ENCODE measurements at places on chromosomes 4 and X.

DNA sequence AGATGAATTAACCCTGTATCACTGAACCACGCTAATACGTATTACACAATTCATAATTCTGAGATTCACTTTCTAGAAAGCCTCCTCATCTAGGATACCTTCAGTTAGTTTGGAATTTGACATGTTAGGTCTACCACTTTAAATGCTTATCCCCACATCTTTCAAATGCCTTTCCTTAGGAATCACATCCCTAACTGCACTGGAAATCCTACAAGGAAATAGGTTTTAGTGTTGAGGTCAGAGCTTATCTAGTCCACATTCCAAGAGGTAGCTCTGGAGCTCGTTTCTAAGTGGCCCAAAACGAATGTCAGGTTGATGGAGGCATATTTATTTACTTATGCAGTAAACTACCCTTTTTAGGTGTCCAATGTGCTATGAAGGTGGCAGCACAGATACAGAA, 18.0 kb downstream of the PDHA1 start:
- DNase-seq, result no peak

GRCh38 chrX:107561468-107562215, 66.7 kb upstream of the PRPS1 start:
- no peak for DNase-seq

GRCh38 chrX:38937400-38937799, 136.1 kb downstream of the MID1IP1 start:
- peak; percentile 6 for DNase-seq

- no peak for DNase-seq
Observed at GRCh38 chr4:6885953-6886557, 23.6 kb upstream of the TBC1D14 start.

DNA sequence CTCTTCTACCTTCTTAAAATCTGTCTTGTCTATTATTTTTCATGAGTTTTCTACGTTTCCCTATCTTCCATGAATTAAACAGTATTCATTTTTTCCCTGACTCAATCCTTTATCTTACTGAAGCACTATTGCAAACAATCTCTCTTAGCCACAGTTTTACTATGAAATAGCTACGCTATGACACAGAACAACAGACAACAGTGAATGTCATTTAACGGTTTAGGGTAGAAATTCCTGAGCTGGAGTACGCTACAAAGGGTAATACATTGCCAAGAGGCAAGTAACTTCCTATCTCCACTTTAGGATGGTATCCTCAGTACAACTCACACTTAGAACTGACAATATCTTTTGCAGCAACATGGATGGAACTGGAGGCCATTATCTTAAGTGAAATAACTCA, 552.6 kb downstream of the INPP4B start:
- no peak for DNase-seq

GRCh38 chrX:13345438-13345837, 25.6 kb upstream of the ATXN3L start:
- DNase-seq, result no peak

GRCh38 chr4:1530356-1530755, 124.1 kb upstream of the NKX1-1 start:
- DNase-seq, result no peak

GRCh38 chr4:102263024-102263787, 82.1 kb downstream of the SLC39A8 start:
- peak; percentile 12 for DNase-seq

DNA sequence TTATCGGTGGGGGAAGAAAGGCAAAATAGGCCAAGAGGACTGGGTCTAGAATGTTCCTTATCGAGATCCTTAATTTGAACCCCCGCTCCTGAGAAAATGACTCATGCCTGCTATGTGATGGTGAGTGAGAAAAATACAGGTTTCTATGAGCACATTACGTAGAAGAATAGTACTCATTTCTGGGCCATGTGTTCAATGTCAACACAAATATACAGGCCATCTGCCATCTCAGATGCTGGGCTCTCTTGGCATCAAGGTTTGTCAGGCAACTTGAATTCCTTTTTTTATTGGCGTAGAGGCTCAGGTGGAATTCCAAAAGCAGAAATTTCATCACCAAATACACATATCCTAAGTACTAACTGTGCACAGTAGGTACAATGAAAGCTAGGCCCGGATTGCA, 81.4 kb upstream of the TRIM2 start:
- no peak for DNase-seq

DNA sequence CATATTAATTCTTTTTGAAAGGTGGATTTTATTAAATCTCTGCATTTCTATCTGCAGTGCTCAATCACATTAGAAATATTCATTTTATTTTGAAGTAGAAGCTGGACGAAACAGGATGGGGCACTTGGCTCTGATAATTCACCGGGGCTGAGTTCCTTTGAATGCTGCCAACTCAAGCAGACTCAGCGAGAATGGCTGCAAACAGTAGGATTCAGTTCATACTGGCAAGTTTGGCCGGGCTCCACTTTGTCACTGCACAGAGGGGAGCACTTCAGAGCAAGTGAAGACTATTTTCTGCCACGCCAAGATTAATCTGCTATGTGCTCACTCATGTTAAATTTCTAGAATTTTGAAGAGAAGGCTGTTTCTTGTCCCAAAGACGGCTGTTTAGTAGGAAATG, 30.7 kb upstream of the KLHL8 start:
- no peak for DNase-seq

DNA sequence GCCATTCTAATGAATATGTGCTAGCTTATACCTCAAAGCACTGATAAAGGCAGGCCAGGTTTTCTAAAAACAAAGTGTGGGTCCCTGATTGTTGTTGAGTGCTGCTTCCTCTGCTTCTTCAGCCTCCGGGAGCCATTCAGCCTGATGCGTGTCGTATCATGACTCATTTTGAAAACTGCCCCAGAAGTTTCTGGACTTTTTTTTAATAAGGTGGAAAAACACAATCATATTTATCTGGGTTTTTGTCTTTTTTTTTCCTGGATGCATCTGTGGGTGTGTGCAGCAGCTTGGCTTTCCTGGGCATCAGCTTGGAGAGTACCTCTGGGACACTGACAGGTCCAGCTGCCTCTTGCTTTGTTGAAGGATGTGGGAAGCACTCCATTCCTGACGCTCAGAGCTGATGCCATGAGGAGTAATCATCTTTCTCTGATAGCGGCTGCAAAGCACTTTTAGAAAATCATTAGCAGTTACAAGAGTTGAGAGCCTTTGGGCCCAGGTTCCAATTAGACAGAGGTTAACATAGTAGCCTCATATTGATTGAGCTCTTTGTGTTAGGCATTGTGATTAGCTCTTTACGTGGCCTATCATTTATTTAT, 66.9 kb downstream of the PARM1 start:
- no peak for DNase-seq

DNA sequence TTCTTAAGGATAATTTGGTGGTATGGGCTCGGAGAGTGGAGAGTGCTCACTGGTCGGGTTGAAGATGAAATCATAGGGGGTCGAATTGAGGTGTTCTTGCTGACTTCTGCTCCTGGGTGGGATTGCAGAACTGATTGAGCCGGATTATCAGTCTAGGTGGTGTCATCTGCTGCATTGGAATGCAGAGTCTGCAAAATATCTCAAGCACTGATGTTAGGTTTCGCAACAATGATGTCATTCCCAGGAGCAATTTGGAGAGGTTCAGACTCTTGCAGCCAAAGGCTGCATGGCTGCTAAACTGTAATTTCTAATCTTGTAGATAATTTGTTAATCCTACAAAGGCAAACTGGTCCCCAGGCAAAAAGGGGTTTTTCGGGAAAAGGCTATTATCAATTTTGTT, 67.7 kb downstream of the RHOH start:
- DNase-seq, result no peak

Measured in NCI-H2029 treated with DMSO at 0.1 percent for 48 hours (cell line).